GM12878 (cell line): ENCODE measurements at places on chromosomes 7 and 10.
A peak's percentile ranks its signal among the peaks of the same experiment; 100 is the strongest.

- no peak overlapping the region for H3K27ac ChIP-seq
- DNase-seq: no peak
- H3K27me3 ChIP-seq: no peaks in the 10 kb centered on the region
- H3K4me3 ChIP-seq: no peak overlapping the region
- H3K4me1 ChIP-seq: no peaks in the 10 kb centered on the region
These were observed 8.5 kb downstream of the ZDHHC16 start for GRCh38 chr10:97454330-97455036.

GRCh38 chr7:41275255-41275654 lies 427.6 kb downstream of the INHBA start:
- DNase-seq: no peak
- H3K4me1 ChIP-seq: no peaks in the 10 kb centered on the region
- H3K27ac ChIP-seq: no peak overlapping the region
- H3K27me3 ChIP-seq: no peaks in the 10 kb centered on the region
- H3K4me3 ChIP-seq: no peak overlapping the region

GRCh38 chr7:128407233-128407589 lies 2.6 kb downstream of the IMPDH1 start:
- no peak overlapping the region for H3K27ac ChIP-seq
- H3K4me1 ChIP-seq: peaks cover 14% of the 10 kb centered on the region
- H3K27me3 ChIP-seq: no peaks in the 10 kb centered on the region; the same call in 1 of the 2 replicates
- no peaks in the 10 kb centered on the region for H3K36me3 ChIP-seq
- H3K4me3 ChIP-seq: no peak overlapping the region

- H3K27me3 ChIP-seq: no peaks in the 10 kb centered on the region
- H3K4me1 ChIP-seq: no peaks in the 10 kb centered on the region
- H3K36me3 ChIP-seq: no peaks in the 10 kb centered on the region
- no peak overlapping the region for H3K4me3 ChIP-seq
- no peak overlapping the region for H3K27ac ChIP-seq
- no peak for DNase-seq
These were observed 69.6 kb downstream of the CYP26A1 start for GRCh38 chr10:93143281-93143680.

- no peaks in the 10 kb centered on the region for H3K27me3 ChIP-seq
- H3K4me3 ChIP-seq: peak overlapping the region; percentile 48
- H3K36me3 ChIP-seq: no peaks in the 10 kb centered on the region
These were observed 15.2 kb downstream of the PALD1 start for GRCh38 chr10:70493660-70494234.

- H3K4me1 ChIP-seq: no peaks in the 10 kb centered on the region
- H3K27me3 ChIP-seq: no peaks in the 10 kb centered on the region; the same call in none of the 2 replicates
- H3K36me3 ChIP-seq: no peaks in the 10 kb centered on the region
- no peak overlapping the region for H3K4me3 ChIP-seq
These were observed 41.0 kb upstream of the CDK1 start for GRCh38 chr10:60737242-60737641.

DNA sequence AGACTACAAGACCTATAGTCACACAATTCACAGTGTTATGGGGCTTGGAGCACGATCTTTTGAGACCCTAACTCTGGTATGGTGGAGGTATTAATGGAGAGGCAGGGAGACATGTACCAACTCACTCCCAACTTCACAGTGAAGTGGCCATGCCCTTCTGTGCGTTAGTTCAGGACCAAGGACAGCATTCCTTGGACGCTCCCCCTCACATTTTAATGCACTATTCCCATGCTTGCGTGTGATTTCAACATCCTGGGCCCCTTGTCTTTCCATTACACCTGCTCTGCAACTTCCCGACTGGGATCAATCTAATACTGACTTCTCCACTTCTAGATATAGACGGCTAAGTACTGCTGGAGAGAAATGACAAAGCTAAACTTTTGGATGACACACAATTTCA lies 72.7 kb downstream of the PLCE1 start:
- no peak overlapping the region for H3K27ac ChIP-seq
- DNase-seq: no peak
- H3K4me1 ChIP-seq: no peaks in the 10 kb centered on the region
- H3K4me3 ChIP-seq: no peak overlapping the region
- no peaks in the 10 kb centered on the region for H3K27me3 ChIP-seq

DNA sequence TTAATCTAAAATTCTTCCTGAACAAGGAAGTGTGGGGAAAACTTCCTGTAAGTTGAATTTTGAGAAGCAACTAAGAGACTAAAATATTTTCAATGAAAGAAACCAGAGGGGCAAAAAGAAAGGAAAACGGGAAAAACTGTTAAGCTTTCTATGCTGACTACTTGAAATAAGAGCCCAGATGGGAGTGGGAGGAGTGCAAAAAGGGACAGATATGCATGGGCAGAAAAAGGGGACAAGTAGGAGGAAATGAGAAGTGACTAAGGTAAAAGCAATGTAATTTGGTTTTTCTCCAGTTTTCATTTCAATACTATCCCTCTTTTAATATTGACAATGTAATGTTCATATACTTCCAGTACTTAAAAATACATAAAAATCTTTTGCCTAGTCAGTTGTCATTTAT lies 11.1 kb downstream of the OGA start:
- H3K4me1 ChIP-seq: no peaks in the 10 kb centered on the region
- no peaks in the 10 kb centered on the region for H3K27me3 ChIP-seq
- no peak for DNase-seq
- H3K27ac ChIP-seq: no peak overlapping the region

GRCh38 chr10:68184546-68184945 lies 47.4 kb downstream of the ATOH7 start:
- no peaks in the 10 kb centered on the region for H3K4me1 ChIP-seq
- no peaks in the 10 kb centered on the region for H3K36me3 ChIP-seq
- DNase-seq: no peak
- no peaks in the 10 kb centered on the region for H3K27me3 ChIP-seq

GRCh38 chr10:73096041-73096448 lies 621 bp downstream of the P4HA1 start:
- peaks cover 6% of the 10 kb centered on the region; the same call in 1 of the 2 replicates for H3K4me1 ChIP-seq
- H3K4me3 ChIP-seq: peak overlapping the region; percentile 95
- H3K27ac ChIP-seq: peak overlapping the region; percentile 89
- DNase-seq: no peak
- H3K27me3 ChIP-seq: no peaks in the 10 kb centered on the region
- no peaks in the 10 kb centered on the region for H3K36me3 ChIP-seq

- H3K4me3 ChIP-seq: no peak overlapping the region
- peaks cover 3% of the 10 kb centered on the region; the same call in 1 of the 2 replicates for H3K36me3 ChIP-seq
- H3K27ac ChIP-seq: no peak overlapping the region
- no peaks in the 10 kb centered on the region for H3K27me3 ChIP-seq
- no peak for DNase-seq
These were observed 7.8 kb upstream of the LRRC27 start for GRCh38 chr10:132324186-132324585.

DNA sequence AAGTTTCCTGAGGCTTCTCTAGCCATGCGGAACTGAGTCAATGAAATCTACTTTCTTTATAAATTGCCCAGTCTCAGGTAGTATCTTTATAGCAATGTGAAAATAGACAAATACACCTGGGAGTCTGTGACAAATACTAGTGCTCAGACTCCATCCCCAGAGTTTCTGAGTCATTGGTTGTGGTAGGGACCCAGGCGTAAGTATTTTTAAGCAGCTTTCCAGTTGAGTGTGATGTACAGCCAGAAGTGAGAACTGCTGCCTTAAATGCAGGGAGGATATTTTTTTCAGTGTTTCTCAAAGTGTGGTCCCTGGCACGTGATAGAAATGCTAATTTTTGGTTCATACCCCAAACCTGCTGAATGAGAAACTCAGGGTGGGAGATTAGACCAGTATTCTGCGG lies 121.7 kb downstream of the SORCS3 start:
- no peak overlapping the region for H3K27ac ChIP-seq
- DNase-seq: no peak
- H3K4me1 ChIP-seq: no peaks in the 10 kb centered on the region
